ENCODE measurements at places on chromosomes 12 and 14.

DNA sequence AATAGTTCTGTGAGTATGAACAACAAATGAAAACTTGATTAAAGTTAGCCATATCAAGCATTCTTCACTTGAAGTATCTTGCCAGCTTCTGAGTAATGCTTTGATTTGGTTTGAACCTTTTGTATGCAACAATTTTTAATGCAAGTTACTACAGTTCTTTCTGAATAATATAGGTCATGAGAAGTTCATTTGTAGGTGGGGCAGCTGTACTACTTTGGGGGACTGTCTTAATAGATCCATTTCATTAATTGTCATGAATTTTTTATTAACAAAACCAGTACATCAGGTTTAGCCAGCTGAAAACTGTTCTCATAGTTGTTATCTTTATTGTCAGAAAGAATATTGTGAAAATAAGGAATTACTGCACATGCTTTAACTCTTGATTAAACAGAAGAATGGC, 142.7 kb downstream of the FOXA1 start:
- H3K27ac ChIP-seq = no peak overlapping the region
- peak; percentile 29 for DNase-seq
- no peaks in the 10 kb centered on the region for H3K36me3 ChIP-seq
- no peaks in the 10 kb centered on the region for H3K27me3 ChIP-seq
- H3K4me1 ChIP-seq = no peaks in the 10 kb centered on the region

DNA sequence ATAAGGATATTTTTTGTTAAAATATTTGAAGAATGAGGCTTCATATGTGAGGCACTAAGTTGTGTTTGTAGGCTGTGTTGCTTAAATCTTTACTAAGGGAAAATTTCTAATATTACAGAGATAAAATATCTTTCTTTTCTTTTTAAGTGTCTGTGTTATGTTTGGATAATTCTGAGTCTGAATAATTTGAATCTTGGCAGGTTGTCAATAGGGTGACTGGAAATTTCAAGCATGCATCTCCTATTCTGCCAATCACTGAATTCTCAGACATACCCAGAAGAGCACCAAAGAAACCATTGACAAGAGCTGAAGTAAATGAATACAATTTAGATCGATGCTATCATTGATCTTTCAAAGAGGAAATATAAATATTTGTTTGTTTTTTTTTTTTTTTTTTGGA, 29.4 kb downstream of the TMPO start:
- H3K27me3 ChIP-seq = no peaks in the 10 kb centered on the region
- peaks cover 7% of the 10 kb centered on the region for H3K36me3 ChIP-seq
- no peak for DNase-seq
- H3K27ac ChIP-seq = no peak overlapping the region
- H3K4me1 ChIP-seq = no peaks in the 10 kb centered on the region
- H3K4me3 ChIP-seq = no peak overlapping the region

GRCh38 chr12:11870041-11870451, 200.7 kb upstream of the BCL2L14 start:
- no peak overlapping the region for H3K27ac ChIP-seq
- no peaks in the 10 kb centered on the region for H3K4me1 ChIP-seq
- no peak overlapping the region for H3K4me3 ChIP-seq
- no peaks in the 10 kb centered on the region for H3K27me3 ChIP-seq
- no peaks in the 10 kb centered on the region for H3K36me3 ChIP-seq
- peak; percentile 66 for DNase-seq

DNA sequence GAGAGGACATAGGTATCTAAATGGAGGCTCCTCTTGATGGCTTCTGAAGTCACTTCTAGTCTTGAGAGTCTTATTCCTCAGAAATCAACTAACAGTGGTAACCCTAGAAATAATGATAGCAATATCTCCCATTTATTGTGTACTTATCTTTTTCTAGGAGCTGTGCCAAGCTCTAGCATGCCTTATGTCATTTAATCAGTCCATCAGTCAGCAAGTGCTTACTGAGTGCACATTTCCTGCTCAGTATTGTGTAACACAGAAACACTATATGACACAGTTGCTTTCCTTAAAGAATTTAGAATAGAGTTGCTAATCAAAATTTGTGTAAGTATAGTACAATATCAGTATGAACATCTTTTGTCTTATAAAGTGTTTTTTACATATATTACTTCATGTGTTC, 36.6 kb downstream of the KRT76 start:
- H3K27me3 ChIP-seq = no peaks in the 10 kb centered on the region
- no peaks in the 10 kb centered on the region for H3K36me3 ChIP-seq
- no peak for DNase-seq
- H3K27ac ChIP-seq = no peak overlapping the region
- no peak overlapping the region for H3K4me3 ChIP-seq

DNA sequence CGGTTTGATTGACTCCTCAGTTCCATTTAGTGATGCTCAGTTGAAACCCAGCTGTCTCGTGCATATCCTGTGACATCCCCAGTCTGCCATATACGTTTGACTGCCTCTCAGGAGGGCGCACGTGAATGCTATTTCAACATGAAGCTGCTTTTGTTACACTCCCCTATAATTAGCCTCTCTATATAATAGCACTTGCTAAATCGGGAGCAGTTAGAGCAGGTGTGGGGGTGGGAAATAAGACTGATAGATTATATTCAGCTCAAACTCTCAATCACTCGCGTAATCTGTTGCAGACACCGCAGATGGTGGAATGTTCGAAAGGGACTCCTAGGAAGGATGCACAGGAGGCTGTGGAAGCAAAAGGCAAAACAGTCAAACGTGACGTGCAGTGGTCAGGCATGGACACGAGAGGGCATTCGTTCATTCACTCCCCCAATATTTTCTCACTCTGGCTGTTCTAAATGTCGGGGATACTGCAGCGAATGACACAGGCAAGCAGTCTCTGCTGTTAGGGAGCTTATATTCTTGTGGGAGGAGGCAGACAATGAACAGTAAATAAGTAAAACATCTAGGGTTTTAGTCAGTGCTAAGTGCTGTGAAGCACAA, 29.8 kb downstream of the KCNA1 start:
- no peaks in the 10 kb centered on the region for H3K4me1 ChIP-seq
- DNase-seq = no peak
- H3K27me3 ChIP-seq = no peaks in the 10 kb centered on the region
- no peak overlapping the region for H3K4me3 ChIP-seq
